ENCODE measurements at places on chromosomes 5 and 9.

- no peak for DNase-seq
These were observed 141.7 kb downstream of the AUH start for GRCh38 chr9:91220021-91220420.

GRCh38 chr9:110303133-110303532 is 34.5 kb downstream of the TXNDC8 start:
- no peak for DNase-seq

- DNase-seq, result no peak
These were observed 7.6 kb upstream of the SFXN1 start for GRCh38 chr5:175470781-175471180.

- DNase-seq, result no peak
These were observed 13.6 kb upstream of the SPATA31E1 start for GRCh38 chr9:87869082-87869481.

DNA sequence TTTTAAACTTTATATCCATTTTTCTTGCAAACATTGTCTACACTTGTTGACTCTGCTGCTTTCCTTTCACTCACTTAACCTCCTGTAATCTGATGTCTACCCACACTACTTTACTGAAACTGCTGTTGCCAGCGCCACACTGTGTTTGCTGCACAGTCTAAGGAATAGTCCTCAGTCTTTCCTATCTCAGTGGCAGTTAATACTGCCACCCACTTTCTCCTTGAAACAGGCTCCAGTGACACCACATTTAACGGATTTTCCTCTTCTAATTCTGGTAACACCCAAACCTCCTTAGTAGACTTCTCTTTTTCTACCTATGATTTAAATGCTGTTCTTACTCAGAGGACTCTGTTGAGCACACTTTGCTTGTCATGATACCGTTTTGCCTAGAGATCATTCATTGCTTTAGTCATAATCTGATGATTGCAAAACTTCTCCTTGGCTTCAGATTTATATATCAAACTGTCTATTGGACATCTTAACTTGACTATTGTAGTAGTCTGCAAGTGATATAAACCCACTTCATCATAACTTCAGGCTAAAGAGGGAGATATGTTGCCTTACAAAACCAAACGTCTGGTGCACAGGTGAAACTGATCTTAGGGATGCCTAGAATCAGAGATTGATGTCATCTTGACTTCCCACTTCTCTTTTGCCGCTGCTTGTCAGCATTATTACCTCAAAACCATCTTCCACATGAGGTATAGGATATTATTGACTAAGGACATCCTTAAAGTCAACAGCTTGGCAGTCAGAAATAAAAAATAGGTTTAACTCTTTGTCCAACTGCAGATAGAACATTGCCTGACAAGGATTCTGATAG is 94.1 kb downstream of the CDC42SE2 start:
- no peak for DNase-seq

GRCh38 chr5:163908253-163908652 is 402.8 kb downstream of the MAT2B start:
- DNase-seq, result no peak

GRCh38 chr5:135162661-135163265 is 128.7 kb upstream of the PITX1 start:
- DNase-seq, result no peak

DNA sequence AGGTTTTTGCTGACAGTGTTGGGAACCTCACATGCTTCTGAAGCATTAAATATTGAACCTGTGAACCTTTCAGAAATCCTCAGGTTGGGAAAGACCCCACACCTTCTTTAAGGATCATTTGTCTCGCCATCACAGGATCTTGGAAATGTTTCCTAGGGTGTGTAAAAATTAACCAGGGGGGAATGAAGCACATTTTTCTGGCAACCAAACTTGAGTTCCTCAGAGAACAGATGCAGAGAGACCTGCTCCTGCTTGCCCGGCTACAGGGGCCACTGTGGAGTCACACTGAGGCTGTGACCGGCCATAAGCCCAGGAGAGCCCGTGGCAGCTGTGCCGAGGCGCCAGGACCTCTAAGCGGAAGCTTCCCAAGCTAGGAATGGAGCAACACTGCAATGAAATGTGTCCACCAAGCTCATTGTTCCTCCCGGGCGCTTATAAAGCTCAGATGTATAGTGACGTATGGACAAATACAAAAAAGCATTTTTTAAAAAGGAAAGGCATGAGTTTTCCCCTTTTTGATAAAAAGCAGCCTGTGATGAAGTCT is 7.7 kb downstream of the CXCL14 start:
- DNase-seq, result no peak

DNA sequence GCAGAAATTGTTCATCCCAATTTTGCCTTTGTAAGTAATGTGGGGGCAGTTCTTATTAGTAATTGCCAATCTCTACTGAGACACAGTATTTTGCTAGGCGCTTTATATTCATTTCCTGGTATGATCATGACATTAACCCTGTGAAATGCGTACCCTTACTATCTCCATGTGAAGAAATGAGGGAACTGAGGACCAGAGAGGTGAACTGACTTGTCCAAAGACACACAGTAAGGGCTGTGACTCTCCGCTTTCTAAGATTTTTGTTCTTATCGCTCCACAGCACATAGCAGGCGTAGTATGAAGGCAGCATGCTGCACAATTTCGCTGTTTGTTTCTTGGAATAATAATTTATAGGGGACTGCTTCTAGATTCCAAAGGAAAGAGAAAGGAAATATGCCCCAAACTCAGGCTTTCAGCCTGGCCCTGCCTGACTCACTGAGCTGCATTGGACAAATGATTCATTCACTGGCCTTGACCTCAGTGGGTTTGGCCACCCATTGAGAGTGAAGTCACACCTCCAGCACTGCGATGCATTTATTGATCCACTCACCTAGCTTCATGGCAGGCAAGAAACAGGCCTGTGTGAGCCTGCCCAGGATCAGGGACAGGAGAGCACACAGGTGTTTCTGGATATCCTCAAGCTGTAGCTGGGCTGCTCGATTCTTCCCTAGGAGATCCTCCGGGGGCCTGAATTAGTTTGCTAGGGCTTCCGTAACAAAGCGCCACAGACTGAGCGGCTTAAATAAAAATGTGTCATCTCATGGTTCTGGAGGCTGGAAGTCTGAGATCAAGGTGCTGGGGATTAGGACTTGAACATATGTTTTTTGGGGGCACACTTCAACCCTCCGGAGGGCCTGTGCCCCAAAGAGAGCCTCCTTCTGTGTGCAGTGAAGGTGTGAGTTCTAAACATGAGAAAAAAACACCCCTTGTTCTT is 7.2 kb upstream of the DUSP1 start:
- DNase-seq, result no peak

- DNase-seq, result no peak
These were observed 341.5 kb downstream of the TMEM38B start for GRCh38 chr9:106035806-106036205.

DNA sequence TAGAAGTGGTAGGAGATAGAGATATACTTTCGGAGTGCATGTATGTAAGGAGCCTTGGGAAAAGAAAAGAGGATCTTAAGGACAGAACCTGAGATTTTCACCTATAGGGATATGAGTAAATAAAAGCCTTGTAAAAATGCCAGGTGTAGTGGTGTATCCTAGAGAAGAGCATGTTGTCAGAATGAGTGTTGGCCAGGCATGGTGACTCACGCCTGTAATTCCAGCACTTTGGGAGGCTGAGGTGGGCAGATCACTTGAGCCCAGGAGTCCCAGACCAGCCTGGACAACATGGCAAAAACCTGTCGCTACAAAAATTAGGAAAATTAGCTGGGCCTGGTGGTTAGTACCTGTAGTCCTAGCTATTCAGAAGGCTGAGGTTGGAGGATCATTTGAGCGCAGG is 76.0 kb downstream of the IPO11 start:
- no peak for DNase-seq

DNA sequence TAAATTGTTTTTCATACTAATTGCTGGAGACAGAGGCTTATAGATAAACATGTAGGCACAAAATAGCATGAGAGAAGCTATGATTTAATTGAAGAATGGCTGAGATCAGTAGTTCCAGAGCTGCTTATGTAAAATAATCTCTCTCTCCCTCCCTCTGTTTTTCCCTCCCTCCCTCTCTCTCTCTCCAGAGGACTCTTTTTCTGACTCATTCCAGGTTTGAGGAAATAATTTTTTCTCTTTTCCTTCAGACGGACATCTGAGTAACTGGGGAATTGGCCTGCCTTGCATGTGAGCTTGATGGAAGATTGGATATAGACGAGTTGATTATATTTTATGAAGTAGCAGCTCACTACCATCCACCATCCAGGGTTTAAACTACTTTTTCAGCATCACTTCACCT is 35.5 kb downstream of the KCTD16 start:
- DNase-seq, result no peak

- no peak for DNase-seq
These were observed 1.1 kb upstream of the STK10 start for GRCh38 chr5:172188893-172189692.

- DNase-seq, result no peak
These were observed 1.1 kb upstream of the PTGER4 start for GRCh38 chr5:40678460-40679147.

DNA sequence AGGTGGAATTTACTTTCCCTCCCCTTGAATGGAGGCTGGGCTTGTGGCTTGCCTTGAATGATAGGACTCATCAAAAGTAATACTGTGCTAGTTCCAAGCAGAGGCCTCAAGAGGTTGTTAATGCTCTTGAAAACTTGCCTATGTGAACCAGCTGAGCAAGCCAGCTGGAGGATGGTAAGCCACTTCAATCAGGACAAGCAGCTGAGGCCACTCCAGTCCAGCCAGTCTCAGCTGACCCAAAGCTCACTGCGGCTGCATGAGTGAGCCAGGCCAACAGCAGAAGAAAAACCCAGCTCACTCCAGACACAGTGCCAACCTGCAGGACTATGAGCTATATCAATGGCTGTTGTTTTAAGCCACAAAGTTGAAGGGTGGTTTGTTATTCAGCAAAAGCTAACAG is 182.8 kb downstream of the MCTP1 start:
- no peak for DNase-seq

GRCh38 chr5:88298425-88298824 is 29.8 kb upstream of the TMEM161B start:
- DNase-seq, result no peak

- DNase-seq, result no peak
These were observed 99.5 kb downstream of the LHFPL2 start for GRCh38 chr5:78549043-78549442.

- no peak for DNase-seq
These were observed 335.2 kb upstream of the TARS1 start for GRCh38 chr5:33105521-33105941.

DNA sequence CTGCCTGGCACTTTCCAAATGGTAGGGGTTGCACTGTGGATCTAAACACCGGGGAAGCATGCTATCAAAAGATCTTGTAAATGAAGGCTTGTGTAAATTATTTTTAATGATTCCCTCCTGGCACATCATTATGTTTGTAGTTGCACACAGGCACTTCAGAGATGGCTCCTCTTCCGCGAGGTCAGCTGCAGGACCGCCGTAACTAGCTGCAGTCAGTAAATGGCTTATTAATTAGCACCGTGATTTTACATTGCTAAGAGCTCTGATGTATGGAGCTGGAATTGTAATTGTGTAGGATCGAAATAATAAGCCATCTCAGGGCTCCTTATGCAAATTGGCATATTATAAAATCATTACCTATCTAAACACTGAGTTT is 397.6 kb upstream of the IRX1 start:
- no peak for DNase-seq

GRCh38 chr9:125744616-125745015 is 2.6 kb upstream of the PBX3 start:
- no peak for DNase-seq

DNA sequence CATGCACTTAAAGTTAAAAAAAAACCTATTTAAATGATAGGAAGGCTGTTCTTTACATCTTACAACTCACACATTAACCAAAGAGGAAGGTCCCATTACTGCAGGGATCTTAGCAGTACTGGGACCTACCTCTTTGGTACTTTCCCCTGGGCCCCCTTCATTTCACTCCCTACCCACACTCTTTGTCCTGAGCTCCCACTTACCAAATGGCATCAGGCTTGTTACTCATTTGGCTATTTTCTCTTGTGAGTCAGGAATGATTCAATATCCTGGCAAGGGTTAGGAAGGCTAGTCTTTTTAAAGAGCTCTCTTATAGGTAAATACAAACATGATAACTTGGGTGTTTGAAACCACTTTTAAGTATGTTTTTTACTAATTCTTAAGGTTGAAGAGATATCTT is 117.4 kb upstream of the ELL2 start:
- DNase-seq, result no peak

All from stimulated activated CD4-positive, alpha-beta T cell treated with anti-CD3 and anti-CD28 coated beads, Interleukin-1b, Interleukin-23, amount 100 ng/mL, for 1 hour (primary cell).